Breast epithelium (tissue), 4 donors: ENCODE measurements at places on chromosomes 12 and 14. TPM values are rescaled to one million over a fixed set of nuclear protein-coding genes. Genes with fewer than 3 reads are reported as not detected.
A peak's percentile ranks its signal among the peaks of the same experiment; 100 is the strongest.

- DNase-seq, result no peak
These were observed 4.7 kb downstream of the DYNLL1 start for GRCh38 chr12:120500581-120500980.

- DNase-seq, result no peak
These were observed 105.8 kb downstream of the SPTSSA start for GRCh38 chr14:34356264-34356654.

Gene OAS1
- total RNA-seq, result 21.4 TPM

DNA sequence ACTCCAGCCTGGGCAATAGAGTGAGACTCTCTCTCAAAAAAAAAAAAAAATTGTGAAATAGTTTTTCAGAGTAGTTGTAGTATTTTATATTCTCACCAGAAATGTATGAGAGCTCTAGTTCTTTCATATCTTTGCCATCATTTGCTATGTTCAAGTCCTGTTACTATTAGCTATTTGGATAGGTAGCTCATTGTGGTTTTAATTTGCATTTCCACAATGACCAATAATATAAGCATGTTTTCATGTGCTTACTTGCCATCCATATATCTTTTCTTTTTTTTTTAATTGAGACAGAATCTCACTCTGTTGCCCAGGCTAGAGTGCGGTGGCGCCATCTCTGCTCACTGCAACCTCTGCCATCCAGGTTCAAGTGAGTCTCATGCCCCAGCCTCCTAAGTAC lies 8.4 kb upstream of the RIPK3 start:
- DNase-seq, result no peak

GRCh38 chr12:108141600-108142130 lies 12.6 kb downstream of the WSCD2 start:
- no peak for DNase-seq

DNA sequence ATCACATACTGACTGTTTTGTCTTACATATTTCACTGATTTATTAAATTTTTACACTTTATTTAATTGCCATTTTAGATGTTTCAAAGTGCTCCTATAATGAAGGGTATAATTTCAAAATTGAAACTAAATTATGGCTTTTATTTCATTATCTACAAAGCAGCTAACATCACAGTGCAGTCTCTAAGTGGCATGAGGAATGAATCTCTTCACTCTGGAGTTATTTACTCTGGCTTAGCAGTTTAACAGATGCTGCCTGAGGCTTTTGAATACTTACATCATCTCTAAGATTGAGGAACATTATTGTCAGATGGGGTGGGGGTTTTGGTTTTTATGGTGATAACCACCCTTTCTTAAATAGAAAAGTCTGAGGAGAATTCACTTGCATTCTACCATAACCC lies 386.4 kb downstream of the TRHDE start:
- no peak for DNase-seq

- DNase-seq, result no peak
These were observed 23.6 kb upstream of the OR4K2 start for GRCh38 chr14:19851365-19851764.

DNA sequence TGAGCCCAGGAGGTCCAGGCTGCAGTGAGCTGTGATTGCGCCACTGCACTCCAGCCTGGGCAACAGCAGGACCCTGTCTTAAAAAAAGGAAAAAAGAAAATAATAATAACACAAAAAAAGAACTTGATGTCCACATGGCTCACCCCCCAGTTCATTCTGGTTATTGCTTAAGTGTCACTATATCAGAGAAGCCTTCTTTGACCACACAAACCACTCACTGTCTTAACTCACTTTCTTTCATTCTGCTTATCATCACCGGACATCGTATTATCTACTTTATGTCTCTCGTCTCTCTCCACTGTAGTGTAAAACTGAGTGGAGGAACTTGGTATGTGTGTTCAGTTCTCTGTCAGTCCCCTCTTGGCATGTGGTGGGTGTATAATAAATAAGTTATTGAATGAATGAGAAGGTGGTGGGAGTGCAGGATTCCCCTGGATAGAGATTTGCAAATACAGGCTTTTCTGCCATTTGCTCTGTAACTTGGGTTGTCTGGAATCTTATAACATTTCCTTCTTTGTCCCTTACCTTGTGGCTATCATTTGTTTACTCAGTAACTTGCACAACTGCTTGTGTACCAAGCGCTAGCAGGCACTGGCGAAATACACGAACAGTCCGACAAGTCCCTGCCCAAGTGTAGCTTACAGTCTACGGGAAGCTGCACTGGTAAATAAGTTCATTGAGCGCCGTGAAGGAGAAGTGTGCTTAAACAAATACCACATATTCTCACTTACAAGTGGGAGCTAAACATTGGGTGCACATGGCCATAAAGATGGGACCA lies 86.6 kb upstream of the TRAF3 start:
- DNase-seq, result no peak

DNA sequence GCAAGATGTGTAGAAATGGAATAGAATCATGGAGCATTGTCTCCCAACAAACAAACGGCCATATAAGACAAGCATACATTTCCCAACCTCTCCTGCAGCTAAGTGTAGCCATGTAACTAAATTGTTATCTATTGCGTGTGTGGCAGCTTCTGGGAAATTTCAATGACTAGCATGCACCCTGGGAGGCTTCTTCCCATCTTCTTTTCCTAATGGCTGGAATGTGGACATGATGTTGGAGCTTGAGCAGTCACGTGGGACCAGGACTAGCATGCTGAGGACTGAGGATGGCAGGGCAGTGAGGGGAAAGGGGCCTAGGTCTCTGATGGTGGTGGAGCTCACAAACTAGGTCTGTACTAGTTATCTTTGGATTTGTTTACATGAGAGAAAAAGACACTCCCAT lies 21.7 kb upstream of the CTDSP2 start:
- no peak for DNase-seq

DNA sequence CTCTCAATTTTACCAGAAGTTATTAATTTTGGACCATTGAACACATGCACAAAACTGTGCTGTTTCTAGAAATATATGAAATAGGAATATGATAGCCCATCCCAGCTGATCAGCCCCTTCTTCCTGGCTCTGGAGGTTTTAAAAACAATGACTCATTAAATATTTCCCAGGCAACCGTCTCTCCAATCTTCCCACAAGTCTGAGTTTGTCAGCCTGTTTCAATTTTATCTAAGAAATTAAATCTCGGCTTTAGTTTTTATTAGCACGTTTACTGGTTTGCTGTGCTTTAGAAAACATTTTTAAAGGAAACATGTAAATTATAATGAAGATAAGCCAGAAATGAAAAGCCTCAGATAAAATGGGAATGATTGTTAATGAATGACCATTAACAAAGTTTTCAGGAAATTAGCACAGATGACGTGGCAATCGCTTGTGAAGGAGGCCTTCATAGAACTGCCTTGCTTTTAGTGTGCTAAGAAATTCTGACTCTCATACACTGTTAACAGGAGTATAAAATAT lies 89.3 kb upstream of the RAP1B start:
- DNase-seq, result no peak

GRCh38 chr12:49789992-49790391 lies 38.2 kb downstream of the NCKAP5L start:
- DNase-seq, result no peak

Gene KRT80
- total RNA-seq, result 2.9 TPM

DNA sequence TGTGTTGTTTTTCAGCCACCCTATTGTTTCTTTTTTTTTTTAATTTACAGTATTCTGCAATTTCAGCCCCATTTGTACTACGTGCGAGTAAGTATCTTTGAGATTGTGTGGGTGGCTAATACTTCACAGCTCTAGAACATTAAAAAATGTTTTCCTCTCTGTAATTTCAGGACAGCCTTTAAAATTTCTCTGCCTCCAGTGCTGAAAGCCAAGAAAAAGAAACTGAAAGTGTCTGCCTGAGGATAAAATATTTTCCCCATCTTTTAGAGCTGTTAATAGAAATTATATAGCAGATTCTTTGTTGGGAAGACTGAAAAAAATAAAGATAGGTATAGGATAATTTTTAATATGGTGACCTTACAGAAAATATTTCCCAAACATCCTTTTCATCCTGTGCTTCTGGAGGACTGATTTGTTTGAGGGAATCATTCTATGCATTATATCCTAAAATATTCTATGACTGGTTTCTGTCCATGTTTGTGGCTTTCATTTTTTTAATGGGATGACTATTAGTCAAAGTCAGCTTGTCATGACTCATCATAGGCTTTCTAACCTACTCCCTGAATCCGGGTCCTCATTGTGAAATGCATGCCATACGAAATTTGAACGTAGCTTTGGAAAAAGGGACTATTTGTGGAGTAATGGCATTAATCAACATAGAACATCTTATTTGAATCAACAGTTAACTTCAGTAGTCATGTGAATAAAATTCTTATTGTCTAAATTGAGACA lies 10.8 kb upstream of the TCTN2 start:
- no peak for DNase-seq

DNA sequence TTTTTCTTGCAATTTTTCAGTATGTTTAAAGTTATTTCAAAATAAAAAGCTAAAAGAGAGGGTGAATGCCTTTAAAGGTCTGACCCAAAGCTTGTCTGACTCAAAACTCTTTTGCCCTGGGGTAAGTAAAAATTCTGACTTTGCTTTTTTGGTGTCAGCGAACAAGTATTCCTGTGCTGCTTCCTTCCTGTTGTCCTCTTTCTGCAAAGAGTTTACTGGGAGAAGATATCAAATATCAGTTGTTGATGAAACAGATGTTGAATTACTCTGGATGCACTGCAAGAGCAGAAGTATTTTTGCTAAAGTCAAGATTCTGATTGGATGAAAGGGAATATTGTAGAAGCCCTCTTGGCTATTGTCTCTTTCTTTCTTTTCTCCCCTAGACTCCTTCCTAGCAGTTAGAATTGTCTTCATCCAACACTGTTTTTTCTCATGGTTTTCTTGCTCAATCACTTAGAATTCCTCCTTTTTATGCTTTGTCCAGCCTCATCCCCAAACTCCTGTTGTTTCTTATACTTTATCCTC lies 62.0 kb downstream of the DACT1 start:
- no peak for DNase-seq

Gene MYF5
- total RNA-seq, result not detected

GRCh38 chr12:81450920-81451739 lies 308.0 kb downstream of the PPFIA2 start:
- DNase-seq, result no peak

DNA sequence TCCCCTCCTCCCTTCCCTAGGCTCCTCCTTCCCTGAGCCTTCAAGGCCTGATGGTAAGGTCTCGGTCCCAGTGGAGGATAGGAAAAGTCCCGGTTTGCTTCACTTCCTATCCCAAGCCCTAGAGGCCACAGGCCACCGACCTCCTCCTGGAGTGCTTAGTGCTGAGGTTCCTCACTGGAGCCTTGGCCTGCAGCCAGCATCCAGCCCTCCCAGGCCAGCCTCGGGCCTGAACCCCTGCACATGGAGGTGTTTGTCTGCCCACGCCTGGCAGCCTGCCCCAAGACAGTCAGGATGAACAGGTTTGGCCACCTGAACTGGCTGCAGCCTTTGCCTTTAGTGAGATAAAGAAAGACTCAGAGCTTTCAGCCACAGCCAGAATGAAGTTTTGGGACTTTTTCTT lies 15.8 kb upstream of the KRT7 start:
- peak; percentile 95 for DNase-seq

GRCh38 chr14:53547593-53547992 lies 394.5 kb upstream of the DDHD1 start:
- DNase-seq, result no peak

- peak; percentile 20 for DNase-seq
These were observed 86.5 kb downstream of the TBX5 start for GRCh38 chr12:114319422-114319821.

Gene CCND2
- total RNA-seq, result 72.8 TPM

DNA sequence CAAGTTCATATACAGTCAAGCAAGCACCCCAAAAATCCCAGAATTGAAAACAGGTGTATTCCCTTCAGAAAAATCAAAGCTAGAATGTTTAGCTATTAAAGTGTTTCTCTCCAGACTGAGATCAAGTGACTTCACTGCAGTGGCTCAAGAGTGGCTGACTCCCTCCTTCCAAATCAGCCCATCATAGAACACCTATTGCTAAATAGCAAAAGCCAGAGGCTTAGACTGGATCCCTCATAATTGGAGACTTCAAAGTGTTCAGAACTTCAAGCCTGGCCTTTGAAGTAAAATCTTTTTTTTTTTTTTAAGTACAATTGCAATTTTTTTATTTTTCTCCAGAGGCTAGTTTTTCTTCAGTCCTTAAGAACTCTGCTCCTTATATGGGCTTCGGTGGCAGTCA lies 50.0 kb upstream of the CERS5 start:
- DNase-seq, result no peak

Gene ANO2
- total RNA-seq, result 16.8 TPM

Gene KRT76
- not detected for total RNA-seq

- DNase-seq, result no peak
These were observed 59.4 kb downstream of the MYRFL start for GRCh38 chr12:69884386-69884785.

GRCh38 chr14:63438065-63438757 lies 105.0 kb downstream of the PPP2R5E start:
- peak; percentile 77 for DNase-seq

- DNase-seq, result no peak
These were observed 4.0 kb downstream of the C1S start for GRCh38 chr12:7064516-7064915.

Gene MORN3
- not detected for total RNA-seq

- DNase-seq, result no peak
These were observed 363.4 kb upstream of the ATP2B1 start for GRCh38 chr12:90071996-90072395.

Gene OTOGL
- 1.3 TPM for total RNA-seq

- DNase-seq, result no peak
These were observed 556 bp downstream of the GPRC5A start for GRCh38 chr12:12891881-12892355.

DNA sequence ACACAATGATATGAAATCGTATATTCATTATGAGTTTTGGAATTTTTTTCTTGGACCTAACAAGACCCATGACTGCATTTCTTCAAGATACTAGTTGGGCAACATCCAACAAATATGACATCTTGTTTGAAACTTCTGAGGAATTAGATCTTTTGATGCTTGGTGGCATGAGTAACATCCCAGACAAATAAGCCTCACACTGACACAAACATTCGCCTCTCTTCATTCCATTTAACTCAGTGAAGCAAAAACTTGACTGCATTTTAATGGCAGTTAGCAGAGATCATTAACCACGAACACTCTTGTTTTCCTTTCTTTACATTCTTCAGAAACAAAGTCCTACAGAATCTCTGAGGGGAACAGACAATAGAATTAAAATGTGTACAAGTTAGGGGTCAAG lies 758.3 kb downstream of the C12orf50 start:
- no peak for DNase-seq

GRCh38 chr14:77278461-77279230 lies 7.6 kb upstream of the NGB start:
- DNase-seq, result no peak

Gene RPGRIP1
- 10.4 TPM for total RNA-seq

GRCh38 chr12:110074089-110074488 lies 25.8 kb upstream of the C12orf76 start:
- DNase-seq, result no peak
